ENCODE measurements at places on chromosomes 4 and X. TPM values are rescaled to one million over a fixed set of nuclear protein-coding genes. Genes with fewer than 3 reads are reported as not detected.
A peak's percentile ranks its signal among the peaks of the same experiment; 100 is the strongest.

- DNase-seq = no peak
These were observed 144.5 kb downstream of the NPNT start for GRCh38 chr4:106039796-106040195.

- no peak for DNase-seq
These were observed 62.5 kb upstream of the RHOH start for GRCh38 chr4:40134206-40134917.

DNA sequence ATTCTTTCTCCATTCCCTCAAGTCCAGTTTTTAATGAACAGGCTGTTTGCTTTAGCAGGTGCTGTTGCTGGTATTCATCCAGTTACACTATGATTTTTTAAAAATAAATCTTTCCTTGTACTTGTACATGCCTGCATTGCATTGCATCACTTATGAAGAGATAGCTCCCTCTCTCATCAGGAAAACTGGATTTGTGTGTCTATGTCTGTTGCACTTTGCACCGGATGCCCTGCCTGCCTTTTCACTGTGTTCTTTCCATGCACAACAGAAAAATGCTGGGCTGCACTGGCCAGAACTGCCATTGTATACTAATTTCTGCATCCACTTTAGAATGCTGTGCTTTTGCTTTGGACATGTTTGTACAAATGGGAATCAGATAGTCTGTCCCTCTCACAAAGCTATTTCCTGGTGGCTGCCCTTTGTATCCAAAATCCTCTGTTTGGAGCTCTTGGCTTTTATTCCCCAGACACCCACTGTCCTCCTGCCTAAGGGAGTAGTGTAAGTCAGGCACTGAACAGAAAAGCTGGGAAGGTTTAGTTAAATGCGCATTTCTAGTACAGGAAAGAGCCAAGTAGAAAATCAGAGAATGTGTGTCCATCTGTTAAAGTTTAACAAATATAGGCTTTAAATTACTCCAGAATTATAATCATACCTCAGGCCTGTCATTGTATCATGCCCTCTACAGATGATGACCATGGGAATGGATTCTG lies 119.1 kb downstream of the MBNL3 start:
- no peak for DNase-seq

DNA sequence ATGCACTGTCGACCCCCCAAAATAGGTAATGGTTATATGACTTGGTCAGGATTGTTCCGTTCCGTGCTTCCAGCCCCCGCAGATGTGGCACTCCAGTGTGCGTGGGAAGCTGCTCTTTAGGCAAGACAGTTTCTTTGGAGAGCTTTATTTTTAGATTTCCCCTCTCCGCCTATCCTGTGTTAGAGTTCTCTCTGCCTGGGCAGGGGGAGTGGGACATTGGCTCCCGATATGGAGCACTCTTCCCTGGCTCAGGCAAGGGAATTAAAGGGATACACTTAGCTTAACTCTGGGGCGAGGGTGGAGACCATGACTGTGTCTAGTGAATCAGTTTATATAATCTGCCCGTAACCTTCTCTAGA lies 36.0 kb downstream of the DLG3 start:
- no peak for DNase-seq

- no peak for DNase-seq
These were observed 1.4 kb upstream of the ZFX start for GRCh38 chrX:24148121-24148520.

GRCh38 chr4:84379917-84380641 lies 119.0 kb downstream of the NKX6-1 start:
- no peak for DNase-seq

GRCh38 chr4:20049889-20050288 lies 201.8 kb upstream of the SLIT2 start:
- no peak for DNase-seq

DNA sequence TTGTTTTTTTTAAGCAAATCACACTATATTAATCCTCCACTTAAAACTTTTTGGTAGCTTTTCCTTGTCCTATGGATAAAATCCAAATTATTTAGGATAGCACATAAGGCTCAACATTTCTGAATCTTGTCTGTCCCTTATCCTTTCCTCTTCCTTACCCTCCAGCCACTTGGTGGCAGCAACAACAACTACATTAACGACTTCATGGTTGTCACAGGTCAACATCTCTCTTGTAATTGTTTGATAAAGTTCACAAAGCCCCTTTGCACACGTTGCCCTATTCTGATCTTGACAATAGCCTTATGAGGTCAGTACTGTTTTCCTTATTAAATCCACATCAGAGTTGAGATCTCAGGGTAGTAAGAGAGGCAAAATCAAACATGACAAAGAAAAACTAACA lies 269.0 kb upstream of the PABPC4L start:
- DNase-seq = no peak

GRCh38 chr4:2823301-2823670 lies 20.4 kb upstream of the ADD1 start:
- peak; percentile 80 for DNase-seq

- DNase-seq = no peak
These were observed 964.3 kb upstream of the GRIA3 start for GRCh38 chrX:122219735-122220134.

DNA sequence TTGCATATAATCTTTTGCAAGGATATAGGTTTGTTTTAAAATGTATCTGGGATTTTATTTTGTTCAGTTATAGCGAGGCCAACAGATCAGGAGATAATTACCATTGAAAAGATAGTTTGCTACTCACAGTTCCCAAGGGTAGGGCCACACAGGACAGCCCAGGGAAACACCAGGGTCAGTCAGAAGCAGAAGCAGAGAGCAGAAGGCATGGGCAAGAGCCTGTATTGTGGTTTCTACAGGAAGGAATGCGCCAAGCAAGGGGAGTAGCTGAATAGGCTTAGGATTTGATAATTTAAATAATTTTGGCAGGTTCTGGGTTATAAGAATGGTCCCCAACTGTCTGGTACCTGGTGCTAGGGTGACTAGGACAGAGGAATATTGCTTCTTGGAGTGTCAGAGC lies 61.6 kb downstream of the SYNPO2 start:
- no peak for DNase-seq

GRCh38 chrX:281166-281999 lies at the start of gene PLCXD1:
TSS of gene PLCXD1 (plus strand) at chrX:281381. CDS start at chrX:284188, 2,807 bp downstream.
- no peak for DNase-seq

DNA sequence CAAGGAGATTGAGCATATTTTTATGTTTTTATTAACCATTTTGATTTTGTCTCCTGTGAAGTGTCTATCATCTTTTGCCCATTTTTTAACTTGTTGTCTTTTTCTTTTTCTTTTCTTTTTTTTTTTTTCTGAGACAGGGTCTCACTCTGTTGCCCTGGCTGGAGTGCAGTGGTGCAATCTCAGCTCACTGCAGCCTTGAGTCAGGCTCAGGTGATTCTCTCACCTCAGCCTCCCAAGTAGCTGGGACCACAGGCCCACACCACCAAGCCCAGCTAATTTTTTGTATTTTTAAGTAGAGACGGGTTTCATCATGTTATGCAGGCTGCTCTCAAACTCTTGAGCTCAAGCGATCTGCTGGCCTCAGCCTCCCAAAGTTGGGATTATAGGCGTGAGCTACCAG lies 4.6 kb upstream of the ADD1 start:
- DNase-seq = peak; percentile 60

GRCh38 chr4:168063031-168063430 lies 29.3 kb upstream of the ANXA10 start:
- DNase-seq = no peak

The REELD1 gene
- total RNA-seq = 0.96 TPM

The CLIC2 gene
- 7.4 TPM for total RNA-seq

The STATH gene
- not detected for total RNA-seq

The KLB gene
- 0.74 TPM for total RNA-seq

The CRMP1 gene
- 0.17 TPM for total RNA-seq

The MAGEA4 gene
- not detected for total RNA-seq

The NXF2 gene
- total RNA-seq = not detected

All from lower leg skin (tissue), 4 donors.